Inflammatory macrophage treated with lipopolysaccharide for 1 hour (primary cell): ENCODE measurements at places on chromosomes 4 and X.

GRCh38 chr4:76881375-76881774 lies 16.6 kb downstream of the SOWAHB start:
- no peak for DNase-seq

DNA sequence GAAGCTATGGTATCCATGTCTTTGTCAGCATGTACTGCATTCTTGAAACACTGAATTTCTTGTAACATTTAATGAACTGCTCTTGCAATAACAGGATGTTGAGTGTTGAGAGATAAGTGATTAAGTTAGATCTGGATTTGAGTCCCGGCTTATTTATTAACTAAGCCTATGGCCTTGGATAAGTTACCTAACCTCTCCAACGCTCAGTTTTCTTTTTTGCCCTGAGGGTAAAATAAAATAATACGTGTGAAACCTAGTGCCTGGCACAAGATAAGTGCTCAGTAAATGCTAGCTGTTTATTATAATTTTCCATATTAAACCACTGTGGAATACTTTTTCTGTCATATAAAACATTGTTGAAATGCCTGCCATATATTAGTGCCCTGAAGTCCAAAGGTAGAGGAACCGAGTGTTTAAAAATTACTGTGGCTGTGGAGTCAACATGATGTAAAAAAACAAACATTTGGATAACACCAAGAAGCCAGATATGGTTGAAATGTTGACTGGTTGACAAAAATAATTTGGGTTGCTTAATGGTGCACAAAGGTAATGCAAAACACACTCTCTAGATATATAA lies 58.6 kb upstream of the ALB start:
- no peak for DNase-seq

DNA sequence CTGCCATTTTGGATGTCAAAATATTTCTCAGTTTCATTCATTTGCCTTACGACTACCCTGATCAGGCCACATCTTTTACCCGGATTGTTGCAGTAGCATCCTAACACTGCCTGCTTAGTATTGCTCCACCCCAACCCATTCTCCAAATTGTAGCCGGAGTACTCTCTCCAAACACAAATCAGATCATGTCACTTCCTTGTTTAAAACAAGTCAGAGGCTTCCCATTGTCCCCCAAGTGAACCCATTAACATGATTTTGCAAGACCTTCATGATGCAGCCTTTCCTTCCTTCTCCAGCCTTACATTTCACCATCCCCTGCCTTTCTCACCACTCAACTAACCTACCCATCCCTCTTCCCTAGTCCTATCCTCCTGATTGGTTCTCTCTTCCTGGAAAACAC lies 53.1 kb downstream of the FANCB start:
- DNase-seq, result peak; percentile 30

- DNase-seq, result no peak
These were observed 294.4 kb downstream of the INPP4B start for GRCh38 chr4:142551517-142552305.
